ENCODE measurements at places on chromosomes 4 and X. TPM values are rescaled to one million over a fixed set of nuclear protein-coding genes. Genes with fewer than 3 reads are reported as not detected.
A peak's percentile ranks its signal among the peaks of the same experiment; 100 is the strongest.

DNA sequence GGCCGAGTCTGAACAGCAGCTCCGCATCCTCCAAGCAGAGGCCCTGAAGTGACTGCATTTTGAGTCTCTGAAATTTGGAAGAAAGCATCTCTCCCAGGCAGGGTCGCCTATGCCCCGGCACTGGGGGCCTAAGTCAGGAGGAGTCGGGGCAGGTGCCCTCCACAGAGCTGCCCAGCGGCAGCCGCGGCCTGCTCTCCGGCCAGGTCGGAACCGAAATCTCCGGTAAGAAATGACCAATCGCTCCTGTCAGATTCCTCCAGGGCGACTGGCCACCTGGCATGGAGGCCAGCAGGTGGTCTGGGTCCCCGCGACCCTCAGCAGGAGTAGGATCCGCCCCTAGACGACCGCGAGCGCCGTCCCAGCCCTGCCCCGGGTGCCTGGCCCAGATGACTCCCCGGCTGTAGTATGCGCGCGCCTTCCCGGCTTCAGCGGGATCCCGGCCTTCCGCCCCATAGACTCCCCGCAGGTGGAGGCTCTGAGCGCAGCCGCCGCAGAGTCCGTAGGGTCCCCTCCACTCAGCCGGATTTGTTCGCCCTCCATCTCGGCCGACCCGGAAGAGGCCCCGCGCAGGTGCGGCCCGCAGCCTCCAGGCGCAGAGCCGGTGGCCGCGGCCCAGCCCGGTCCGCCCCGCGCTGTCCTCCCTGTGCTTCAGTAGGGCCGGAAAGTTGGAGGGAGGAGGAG lies 1.5 kb downstream of the NKX1-1 start:
- peak; percentile 11 for DNase-seq

DNA sequence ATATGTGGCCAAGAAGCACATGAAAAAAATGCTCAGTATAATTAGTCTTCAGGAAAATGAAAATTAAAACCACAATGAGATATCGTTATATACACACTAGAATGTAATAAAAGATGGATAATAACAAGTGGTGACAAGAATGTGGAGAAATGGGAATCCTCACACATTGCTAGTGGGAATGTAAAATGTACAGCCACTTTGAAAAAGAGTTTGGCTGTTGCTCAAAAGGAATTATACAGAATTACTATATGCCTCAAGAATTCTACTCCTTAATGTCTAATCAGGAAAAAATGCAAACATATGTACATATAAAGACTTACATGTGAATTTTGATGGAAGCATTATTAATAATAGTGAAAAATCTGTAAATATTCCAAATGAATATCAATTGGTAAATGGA lies 102.2 kb downstream of the SPCS3 start:
- DNase-seq, result no peak

DNA sequence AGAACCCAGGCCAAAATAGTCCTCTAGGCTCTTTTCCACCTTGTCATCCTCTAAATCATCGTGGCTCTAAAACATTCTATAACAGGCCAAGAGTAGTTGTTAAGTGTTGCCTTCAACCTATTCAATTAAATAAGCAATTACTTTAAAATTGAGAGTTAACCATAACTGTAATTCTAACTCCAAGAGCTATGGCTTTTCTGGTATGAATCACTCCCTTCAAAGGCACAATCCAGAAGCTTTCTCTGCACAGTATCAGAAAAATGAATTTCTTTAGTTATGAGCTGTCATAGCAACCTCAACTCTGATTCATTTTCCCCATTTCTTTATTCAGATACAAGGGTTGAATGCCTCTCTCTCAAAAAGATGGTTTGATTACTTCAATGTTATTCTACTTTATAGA lies 21.7 kb downstream of the INPP4B start:
- no peak for DNase-seq

GRCh38 chr4:37268319-37268718 lies 23.8 kb downstream of the NWD2 start:
- no peak for DNase-seq

GRCh38 chr4:11408233-11408967 lies 20.3 kb downstream of the HS3ST1 start:
- no peak for DNase-seq

DNA sequence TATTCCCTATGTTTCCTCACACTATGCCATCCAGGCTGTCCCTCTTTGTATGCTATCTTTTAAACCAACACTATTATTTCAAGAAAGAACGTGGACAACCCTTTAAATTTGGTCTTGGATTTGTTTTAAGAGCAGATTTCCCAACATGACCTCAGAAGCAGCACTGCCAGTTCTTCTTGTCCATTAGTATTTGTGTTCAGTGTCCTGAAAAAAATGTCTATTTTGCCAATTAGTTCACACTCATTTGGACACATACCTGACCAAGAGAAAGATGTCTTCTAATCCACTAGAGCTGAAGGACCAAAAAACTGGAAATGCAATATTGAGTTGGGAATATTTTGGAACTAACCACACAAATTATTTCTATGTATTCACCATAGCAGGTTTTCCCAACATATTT lies 223.2 kb upstream of the CNKSR2 start:
- no peak for DNase-seq

- no peak for DNase-seq
These were observed 394.3 kb upstream of the TRAM1L1 start for GRCh38 chr4:117479673-117480072.

Gene SLC25A14
- 6.3 TPM for total RNA-seq

Gene ARMCX4
- total RNA-seq, result 10.1 TPM

Gene CSN1S1
- not detected for total RNA-seq

Gene PROM1
- total RNA-seq, result 121 TPM

Gene GATA1
- not detected for total RNA-seq

Measured in left colon (tissue), 2 donors.